ENCODE measurements at places on chromosomes 7 and 10. TPM values are rescaled to one million over a fixed set of nuclear protein-coding genes. Genes with fewer than 3 reads are reported as not detected.

- H3K4me1 ChIP-seq, result peaks cover 15% of the 10 kb centered on the region
- H3K4me3 ChIP-seq, result peak overlapping the region; percentile 12
- peaks cover 41% of the 10 kb centered on the region for H3K27me3 ChIP-seq
- H3K27ac ChIP-seq, result no peak overlapping the region
- no peaks in the 10 kb centered on the region for H3K36me3 ChIP-seq
- no peak for DNase-seq
Observed at GRCh38 chr7:6526997-6527378, 24.3 kb downstream of the GRID2IP start.

GRCh38 chr7:44396931-44397545 is 71.6 kb upstream of the CAMK2B start:
- no peak overlapping the region for H3K4me3 ChIP-seq
- peak; percentile 31 for DNase-seq
- no peaks in the 10 kb centered on the region for H3K36me3 ChIP-seq
- H3K27ac ChIP-seq, result no peak overlapping the region
- no peaks in the 10 kb centered on the region for H3K4me1 ChIP-seq

GRCh38 chr7:90401989-90402388 is 1.3 kb upstream of the CLDN12 start:
- DNase-seq, result no peak
- H3K27ac ChIP-seq, result no peak overlapping the region
- peaks cover 18% of the 10 kb centered on the region for H3K27me3 ChIP-seq
- H3K4me3 ChIP-seq, result no peak overlapping the region

DNA sequence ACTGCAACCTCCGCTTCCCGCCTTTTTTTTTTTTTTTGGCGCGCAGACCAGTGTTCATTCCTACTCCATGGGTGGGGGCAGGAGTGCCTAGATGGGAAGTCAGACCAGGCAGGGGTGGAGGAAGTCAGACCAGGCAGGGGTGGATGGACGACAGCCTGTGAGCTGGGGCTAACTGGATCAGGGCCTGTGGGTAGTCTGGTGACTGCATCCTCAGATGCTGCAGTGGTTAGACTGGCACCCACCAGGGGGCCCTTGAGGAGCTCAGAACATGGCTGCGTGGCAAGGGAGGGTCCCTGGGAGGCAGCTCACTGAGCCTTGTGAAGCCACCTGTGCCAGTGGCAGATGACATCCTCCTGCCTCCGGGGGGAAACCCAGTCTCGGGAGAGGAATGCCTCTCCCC is 35.1 kb downstream of the RCC1L start:
- no peaks in the 10 kb centered on the region for H3K27me3 ChIP-seq
- no peak for DNase-seq
- H3K36me3 ChIP-seq, result peaks cover 5% of the 10 kb centered on the region
- H3K4me1 ChIP-seq, result no peaks in the 10 kb centered on the region
- no peak overlapping the region for H3K27ac ChIP-seq

GRCh38 chr10:49844775-49845595 is 82.9 kb upstream of the OGDHL start:
- peaks cover 14% of the 10 kb centered on the region for H3K36me3 ChIP-seq
- DNase-seq, result no peak
- H3K4me3 ChIP-seq, result no peak overlapping the region
- no peaks in the 10 kb centered on the region for H3K27me3 ChIP-seq
- H3K4me1 ChIP-seq, result no peaks in the 10 kb centered on the region

DNA sequence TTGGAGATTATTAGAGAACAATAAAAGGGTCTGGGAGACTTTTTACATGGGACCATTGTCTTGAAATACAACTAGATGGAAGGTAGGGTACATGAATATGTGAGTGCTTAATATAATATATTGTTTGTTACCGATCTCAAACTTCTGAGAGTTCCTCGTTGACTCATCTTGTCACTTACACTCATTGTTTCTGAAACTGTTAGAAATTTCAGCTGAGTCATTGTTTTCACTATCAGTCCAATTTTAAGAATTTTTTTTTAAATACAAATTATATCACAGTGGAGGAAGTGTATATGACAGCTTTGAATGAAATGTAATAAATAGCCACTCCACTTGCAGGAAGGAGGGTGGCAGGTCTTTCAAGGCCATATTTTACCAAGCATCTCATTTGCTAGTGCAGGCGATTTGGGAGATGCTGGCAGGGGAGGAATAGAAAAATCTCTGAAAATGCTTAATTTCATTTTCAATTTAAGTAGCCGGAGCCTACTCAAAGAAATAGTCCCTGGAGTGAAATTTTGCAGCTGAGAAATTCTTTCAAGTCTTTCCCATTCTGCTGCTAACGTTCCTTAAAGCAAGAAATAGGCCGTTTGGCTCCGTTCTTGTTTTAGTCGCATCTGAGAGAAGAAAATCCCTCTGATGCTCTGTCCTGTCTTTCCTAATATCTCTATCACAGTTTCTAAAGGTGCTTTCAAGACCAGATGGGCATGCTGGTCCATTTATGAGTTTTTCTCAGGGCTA is 1404.2 kb upstream of the CELF2 start:
- no peaks in the 10 kb centered on the region for H3K36me3 ChIP-seq
- no peak overlapping the region for H3K4me3 ChIP-seq
- no peak for DNase-seq
- no peaks in the 10 kb centered on the region for H3K4me1 ChIP-seq
- no peak overlapping the region for H3K27ac ChIP-seq
- no peaks in the 10 kb centered on the region for H3K27me3 ChIP-seq

DNA sequence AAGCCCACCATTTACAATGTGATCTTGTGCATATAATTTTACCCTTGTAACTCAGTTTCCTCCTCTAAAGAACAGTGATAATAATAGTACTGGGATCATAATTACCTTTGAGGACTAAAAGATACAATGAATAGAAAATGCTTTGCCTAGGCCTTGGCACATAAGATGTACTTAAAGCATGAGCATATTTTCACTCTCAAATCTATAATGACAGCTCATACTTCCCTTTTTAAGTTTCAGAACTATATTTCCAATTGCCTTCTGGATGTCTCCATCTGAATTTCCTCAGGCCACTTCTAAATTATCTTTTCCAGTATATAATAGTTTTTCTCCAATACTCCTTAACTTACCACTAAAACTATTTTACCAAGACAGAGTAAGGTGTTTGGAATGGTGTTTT is 13.3 kb upstream of the ITGB8 start:
- H3K4me3 ChIP-seq, result no peak overlapping the region
- no peak for DNase-seq
- no peaks in the 10 kb centered on the region for H3K36me3 ChIP-seq
- no peaks in the 10 kb centered on the region for H3K27me3 ChIP-seq
- no peaks in the 10 kb centered on the region for H3K4me1 ChIP-seq

DNA sequence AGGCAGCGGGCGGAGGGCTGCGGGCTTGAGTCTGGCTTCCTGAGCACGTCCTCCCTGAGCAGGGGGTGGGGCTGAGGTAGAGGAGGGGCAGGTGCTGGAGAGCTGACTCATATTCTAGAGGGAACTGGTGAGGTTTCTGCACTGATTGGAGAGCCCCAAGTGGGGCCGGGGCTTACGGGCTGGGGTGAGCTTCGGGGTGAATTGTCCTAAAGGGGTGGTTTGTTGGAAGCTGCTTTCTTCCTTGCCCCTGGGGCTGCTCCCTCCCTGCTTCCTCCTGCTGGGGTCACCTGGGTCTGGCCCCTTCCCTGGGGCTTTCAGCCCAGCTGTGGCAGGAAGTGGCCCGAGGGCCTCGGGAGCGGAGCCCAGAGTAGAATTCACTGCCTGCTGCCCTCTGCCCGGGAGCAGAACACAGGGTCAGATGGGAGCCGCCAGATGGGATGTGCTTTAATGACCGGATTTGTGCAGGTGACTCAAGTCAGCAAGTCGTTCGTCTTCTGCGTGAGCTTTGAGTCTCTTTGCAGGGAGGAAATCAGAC is 48.6 kb downstream of the FAM20C start:
- no peak overlapping the region for H3K4me3 ChIP-seq
- no peaks in the 10 kb centered on the region for H3K27me3 ChIP-seq
- DNase-seq, result no peak
- no peaks in the 10 kb centered on the region for H3K4me1 ChIP-seq

C10orf53 gene
- total RNA-seq, result not detected

DNA sequence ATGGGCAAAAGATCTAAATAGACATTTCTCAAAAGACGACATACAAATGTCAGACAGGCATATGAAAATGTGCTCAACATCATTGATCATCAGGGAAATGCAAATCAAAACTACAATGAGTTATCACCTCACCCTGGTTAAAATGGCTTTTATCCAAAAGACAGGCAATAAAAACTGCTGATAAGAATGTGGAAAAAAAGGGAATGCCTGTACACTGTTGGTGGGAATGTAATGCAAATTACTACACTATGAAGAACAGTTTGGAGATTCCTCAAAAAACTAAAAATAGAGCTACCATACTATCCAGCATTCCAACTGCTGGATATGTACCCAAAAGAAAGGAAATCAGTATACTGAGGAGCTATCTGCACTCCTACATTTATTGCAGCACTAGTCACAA is 18.0 kb downstream of the GSDME start:
- H3K27me3 ChIP-seq, result peaks cover 67% of the 10 kb centered on the region
- no peak overlapping the region for H3K4me3 ChIP-seq
- H3K27ac ChIP-seq, result no peak overlapping the region
- no peaks in the 10 kb centered on the region for H3K4me1 ChIP-seq
- peaks cover 2% of the 10 kb centered on the region for H3K36me3 ChIP-seq
- no peak for DNase-seq

- H3K4me3 ChIP-seq, result no peak overlapping the region
- H3K27ac ChIP-seq, result no peak overlapping the region
- peaks cover 2% of the 10 kb centered on the region for H3K36me3 ChIP-seq
- peaks cover 13% of the 10 kb centered on the region for H3K4me1 ChIP-seq
- no peak for DNase-seq
Observed at GRCh38 chr10:133359972-133360610, 2.3 kb upstream of the FUOM start.

NXPH1 gene
- total RNA-seq, result not detected

DNA sequence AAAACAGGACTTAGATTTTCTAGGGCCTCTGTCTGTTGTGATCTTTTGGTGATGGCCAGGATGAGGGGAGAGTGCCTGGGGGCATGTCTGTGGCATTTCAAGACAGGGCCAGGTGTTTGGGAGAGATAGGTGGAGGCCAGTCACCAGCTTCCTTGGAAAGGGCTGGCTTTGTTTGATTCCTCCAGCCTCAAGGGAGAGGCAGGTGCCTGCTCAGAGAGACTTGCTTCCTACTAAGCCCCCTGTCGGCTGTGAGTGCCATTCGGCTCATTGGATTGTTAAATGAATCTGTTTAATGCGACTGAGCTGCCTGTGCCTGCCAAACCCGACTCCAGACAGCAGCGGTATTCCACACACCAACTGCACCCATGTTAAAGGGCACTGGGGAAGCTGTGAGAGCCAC is 304.1 kb upstream of the COBL start:
- H3K4me1 ChIP-seq, result no peaks in the 10 kb centered on the region
- H3K36me3 ChIP-seq, result no peaks in the 10 kb centered on the region
- H3K4me3 ChIP-seq, result no peak overlapping the region
- H3K27me3 ChIP-seq, result no peaks in the 10 kb centered on the region
- H3K27ac ChIP-seq, result no peak overlapping the region
- DNase-seq, result no peak

PPRC1 gene
- total RNA-seq, result 57.9 TPM

- no peak overlapping the region for H3K4me3 ChIP-seq
- no peak for DNase-seq
- H3K27ac ChIP-seq, result no peak overlapping the region
- H3K36me3 ChIP-seq, result no peaks in the 10 kb centered on the region
Observed at GRCh38 chr10:12489357-12489756, 140.0 kb downstream of the CAMK1D start.

- H3K36me3 ChIP-seq, result peaks cover 2% of the 10 kb centered on the region
- no peak for DNase-seq
- H3K27me3 ChIP-seq, result peaks cover 3% of the 10 kb centered on the region
Observed at GRCh38 chr10:29687421-29688164, 52.8 kb upstream of the SVIL start.

- H3K27me3 ChIP-seq, result peaks cover 7% of the 10 kb centered on the region
- no peak overlapping the region for H3K4me3 ChIP-seq
- no peaks in the 10 kb centered on the region for H3K36me3 ChIP-seq
- peaks cover 6% of the 10 kb centered on the region for H3K4me1 ChIP-seq
- no peak overlapping the region for H3K27ac ChIP-seq
- no peak for DNase-seq
Observed at GRCh38 chr7:156543699-156544598, 96.6 kb upstream of the RNF32 start.

CAMK2G gene
- total RNA-seq, result 49.2 TPM

GRCh38 chr10:131203456-131204357 is 107.8 kb downstream of the TCERG1L start:
- no peaks in the 10 kb centered on the region for H3K36me3 ChIP-seq
- DNase-seq, result no peak
- H3K4me3 ChIP-seq, result no peak overlapping the region
- H3K27me3 ChIP-seq, result no peaks in the 10 kb centered on the region

- H3K4me3 ChIP-seq, result no peak overlapping the region
- no peak overlapping the region for H3K27ac ChIP-seq
- no peaks in the 10 kb centered on the region for H3K27me3 ChIP-seq
- no peak for DNase-seq
- no peaks in the 10 kb centered on the region for H3K36me3 ChIP-seq
Observed at GRCh38 chr10:130040817-130041330, 69.8 kb downstream of the C10orf143 start.

PITX3 gene
- total RNA-seq, result not detected

DNA sequence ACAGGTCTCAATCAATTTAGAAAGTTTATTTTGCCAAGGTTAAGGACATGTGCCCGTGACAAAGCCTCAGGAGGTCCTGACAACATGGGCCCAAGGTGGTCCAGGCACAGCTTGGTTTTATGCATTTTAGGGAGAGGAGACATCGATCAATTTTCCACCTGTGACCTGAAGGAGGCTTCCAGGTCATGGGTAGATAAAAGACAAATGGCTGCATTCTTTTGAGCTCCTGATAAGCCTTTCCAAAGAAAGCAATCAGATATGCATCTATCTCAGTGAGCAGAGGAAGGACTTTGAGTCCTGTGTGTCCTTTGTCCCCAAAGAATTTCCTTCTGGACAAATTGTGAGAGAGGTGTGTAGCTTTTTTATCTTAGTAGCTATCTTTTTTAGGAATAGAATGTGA is 15.8 kb downstream of the LRRC72 start:
- H3K4me1 ChIP-seq, result no peaks in the 10 kb centered on the region
- H3K4me3 ChIP-seq, result no peak overlapping the region
- no peaks in the 10 kb centered on the region for H3K27me3 ChIP-seq
- H3K27ac ChIP-seq, result no peak overlapping the region
- no peaks in the 10 kb centered on the region for H3K36me3 ChIP-seq

TMEM254 gene
- total RNA-seq, result 13.9 TPM

- H3K4me3 ChIP-seq, result no peak overlapping the region
- H3K27me3 ChIP-seq, result no peaks in the 10 kb centered on the region
- no peak overlapping the region for H3K27ac ChIP-seq
- DNase-seq, result no peak
- no peaks in the 10 kb centered on the region for H3K4me1 ChIP-seq
Observed at GRCh38 chr7:78594156-78594555, 795.6 kb downstream of the PHTF2 start.

BCL7B gene
- total RNA-seq, result 74.9 TPM
